ENCODE measurements at places on chromosomes 7 and 10.

- no peak for DNase-seq
Measured at GRCh38 chr10:125097409-125098070, 62.8 kb downstream of the CTBP2 start.

DNA sequence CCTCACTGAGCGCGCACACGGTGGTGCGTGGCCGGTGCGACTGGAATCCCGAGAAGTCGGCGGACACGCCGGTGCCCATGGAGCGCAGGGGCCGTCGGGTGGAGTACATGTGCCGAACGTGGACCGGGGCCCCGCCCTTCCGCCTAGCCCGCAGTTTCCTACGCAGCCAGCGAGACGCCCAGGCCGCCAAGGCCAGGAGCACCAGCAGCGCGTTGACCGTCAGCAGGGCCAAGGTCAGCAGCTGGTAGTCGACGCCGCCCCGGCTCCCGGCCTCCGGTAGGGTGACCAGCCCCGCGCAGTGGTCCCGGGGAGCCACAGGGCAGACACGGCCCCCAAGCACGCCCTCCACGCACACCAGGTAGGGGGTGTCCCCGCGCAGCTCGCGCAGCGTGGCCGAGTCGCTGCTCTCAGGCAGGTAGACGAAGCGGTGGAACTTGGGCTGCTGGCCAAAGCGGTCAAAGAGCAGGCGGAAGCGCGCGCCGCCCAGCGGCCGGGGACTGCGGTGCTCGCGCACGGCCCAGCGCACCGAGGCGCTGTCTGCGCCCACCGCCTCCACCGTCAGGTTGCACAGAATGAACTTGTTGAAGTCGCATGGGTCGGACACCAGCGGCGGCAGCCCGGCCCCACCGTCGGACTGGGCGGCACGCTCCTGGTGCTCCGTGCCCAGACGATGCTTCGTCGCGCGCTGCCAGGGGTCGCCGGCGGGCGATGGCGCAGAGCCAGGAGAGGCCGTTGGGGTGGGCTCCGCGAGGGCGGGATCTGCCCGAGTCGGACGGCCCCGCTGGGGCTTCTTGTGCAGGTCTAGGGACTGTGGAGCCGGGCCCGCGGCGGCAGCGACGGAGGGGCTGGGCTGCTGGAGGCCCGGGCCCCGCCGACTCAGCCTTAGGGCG is 2.2 kb downstream of the TRIL start:
- peak; percentile 90 for DNase-seq

- no peak for DNase-seq
Measured at GRCh38 chr10:63723741-63724140, 202.5 kb downstream of the REEP3 start.

GRCh38 chr10:90125456-90126255 is 424.3 kb downstream of the KIF20B start:
- no peak for DNase-seq

DNA sequence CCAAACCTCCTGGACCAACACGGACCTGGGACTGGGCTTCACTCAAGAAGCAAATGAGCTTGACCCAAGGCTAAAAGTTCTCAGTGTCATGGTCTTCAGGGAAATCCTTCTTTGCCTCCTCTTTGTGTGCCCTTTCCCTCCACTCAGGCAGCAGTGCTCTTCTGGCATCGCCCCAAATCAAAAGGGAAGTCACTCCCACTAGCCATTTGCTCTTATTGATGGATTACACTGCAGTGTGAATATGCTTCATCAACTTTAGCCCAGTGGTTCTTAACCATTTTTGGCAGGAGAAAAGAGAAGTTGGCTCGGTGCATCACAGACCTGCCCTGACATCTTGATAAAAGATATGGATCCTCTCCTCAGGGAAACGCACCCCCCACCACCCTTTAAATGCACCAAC is 19.2 kb upstream of the IKZF1 start:
- no peak for DNase-seq

DNA sequence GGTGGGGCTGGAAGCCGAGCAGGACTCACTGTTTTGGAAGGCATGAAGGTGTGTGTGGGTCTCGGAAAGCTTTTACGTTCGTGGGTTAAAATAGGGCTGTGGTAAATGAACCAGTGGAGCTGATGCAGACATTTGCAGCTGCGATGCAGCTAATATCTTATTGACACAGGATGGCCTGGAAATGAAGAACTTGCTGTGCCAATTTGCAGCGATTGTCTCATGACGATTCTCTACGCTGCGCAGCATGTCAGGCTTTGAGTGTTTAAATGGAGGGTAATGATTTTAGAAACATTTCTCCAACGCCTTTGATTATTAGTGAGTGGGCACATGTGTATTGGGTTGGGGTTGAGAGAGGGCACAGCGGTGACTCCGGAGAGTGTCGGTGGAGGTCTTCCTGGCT is 136.0 kb downstream of the ACTR3B start:
- DNase-seq: no peak

GRCh38 chr10:80276335-80276734 is 13.1 kb downstream of the MAT1A start:
- DNase-seq: no peak

DNA sequence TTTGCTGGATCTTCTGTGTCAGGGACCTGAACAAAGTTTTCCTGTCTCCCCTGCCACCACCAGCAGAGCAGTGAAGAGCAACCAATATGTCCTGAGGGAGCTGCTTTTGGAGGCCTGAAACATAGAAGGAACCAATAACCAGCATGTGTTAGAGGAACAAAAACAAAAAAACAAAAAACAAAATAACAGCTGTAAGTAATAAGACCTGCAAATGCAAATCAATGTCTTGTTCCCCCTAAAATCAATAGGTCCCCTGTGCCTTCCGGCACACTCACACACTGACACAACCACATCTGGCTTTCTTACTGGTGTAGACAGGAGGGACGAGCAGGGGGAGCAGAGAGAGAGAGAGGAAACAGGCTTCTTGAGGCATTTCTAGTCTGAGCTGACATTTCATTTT is 94.1 kb downstream of the NRG3 start:
- no peak for DNase-seq

DNA sequence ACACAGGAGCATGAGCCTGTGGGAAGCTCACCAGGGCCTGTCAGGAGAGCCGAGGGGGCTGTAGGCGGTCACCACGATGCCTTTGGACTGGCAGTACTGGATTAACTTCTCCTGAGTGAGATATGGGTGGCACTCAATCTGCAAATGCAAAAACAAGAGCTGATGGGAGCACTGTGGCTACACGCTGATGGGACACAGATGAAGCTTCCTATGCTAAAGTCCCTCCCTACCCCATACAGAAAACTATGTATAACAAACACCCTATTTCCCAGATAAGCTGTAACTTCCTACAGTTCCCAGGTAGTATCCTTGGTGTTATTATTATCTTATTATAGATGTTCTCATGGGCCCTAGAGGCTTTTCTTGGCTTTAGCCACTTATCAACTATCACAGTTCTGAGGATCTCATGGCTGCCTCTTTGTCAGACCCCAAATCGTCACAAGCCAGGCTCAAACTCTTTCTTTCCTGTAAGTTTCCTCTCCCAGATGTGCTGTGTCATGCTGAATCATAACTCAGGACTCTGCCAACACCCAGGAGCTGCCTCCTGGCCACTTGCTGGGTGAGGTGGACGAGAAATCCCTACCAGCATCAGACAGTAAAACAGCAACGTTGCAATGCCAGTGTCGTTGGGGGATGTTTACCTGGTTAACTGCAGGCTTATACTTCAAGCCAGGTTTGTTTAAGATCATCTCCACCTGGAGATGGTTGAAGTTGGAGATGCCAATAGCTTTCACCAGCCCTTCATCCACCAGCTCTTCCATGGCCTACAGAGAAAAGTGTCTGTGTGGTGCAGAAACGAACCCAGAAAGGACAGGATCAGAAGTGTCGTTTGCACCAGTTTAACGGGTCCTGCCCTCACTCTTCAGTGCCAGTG is 10.3 kb downstream of the AKR1B1 start:
- DNase-seq: no peak

GRCh38 chr7:99389772-99390171 is 15.2 kb downstream of the ARPC1B start:
- DNase-seq: no peak

- no peak for DNase-seq
Measured at GRCh38 chr10:117537904-117538524, 4.5 kb upstream of the EMX2 start.

GRCh38 chr7:148306759-148307158 is 283.8 kb upstream of the C7orf33 start:
- no peak for DNase-seq

DNA sequence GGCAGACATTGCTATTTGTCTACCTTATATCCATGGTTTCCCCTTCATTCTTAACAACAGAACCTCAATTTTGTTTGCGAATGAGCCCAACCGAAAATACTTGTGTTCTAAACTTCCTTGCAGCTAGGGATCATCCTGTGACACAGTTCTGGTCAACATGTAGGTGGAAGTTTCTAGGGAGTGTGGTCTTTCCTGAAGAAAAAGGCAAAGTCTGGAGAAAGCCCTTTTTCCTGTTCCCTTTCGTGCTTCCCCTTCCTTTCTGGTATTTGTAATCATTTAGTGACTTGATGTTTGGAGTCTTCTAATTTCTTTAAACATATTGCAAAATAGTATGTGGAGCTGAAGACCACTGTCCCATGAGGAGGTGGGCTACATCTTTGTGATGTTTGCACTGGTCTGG is 2.9 kb upstream of the IFRD1 start:
- no peak for DNase-seq

GRCh38 chr7:27101171-27101956 is 1.1 kb downstream of the HOXA2 start:
- DNase-seq: peak; percentile 54

GRCh38 chr10:49158404-49158803 is 24.6 kb upstream of the FAM170B start:
- DNase-seq: no peak

DNA sequence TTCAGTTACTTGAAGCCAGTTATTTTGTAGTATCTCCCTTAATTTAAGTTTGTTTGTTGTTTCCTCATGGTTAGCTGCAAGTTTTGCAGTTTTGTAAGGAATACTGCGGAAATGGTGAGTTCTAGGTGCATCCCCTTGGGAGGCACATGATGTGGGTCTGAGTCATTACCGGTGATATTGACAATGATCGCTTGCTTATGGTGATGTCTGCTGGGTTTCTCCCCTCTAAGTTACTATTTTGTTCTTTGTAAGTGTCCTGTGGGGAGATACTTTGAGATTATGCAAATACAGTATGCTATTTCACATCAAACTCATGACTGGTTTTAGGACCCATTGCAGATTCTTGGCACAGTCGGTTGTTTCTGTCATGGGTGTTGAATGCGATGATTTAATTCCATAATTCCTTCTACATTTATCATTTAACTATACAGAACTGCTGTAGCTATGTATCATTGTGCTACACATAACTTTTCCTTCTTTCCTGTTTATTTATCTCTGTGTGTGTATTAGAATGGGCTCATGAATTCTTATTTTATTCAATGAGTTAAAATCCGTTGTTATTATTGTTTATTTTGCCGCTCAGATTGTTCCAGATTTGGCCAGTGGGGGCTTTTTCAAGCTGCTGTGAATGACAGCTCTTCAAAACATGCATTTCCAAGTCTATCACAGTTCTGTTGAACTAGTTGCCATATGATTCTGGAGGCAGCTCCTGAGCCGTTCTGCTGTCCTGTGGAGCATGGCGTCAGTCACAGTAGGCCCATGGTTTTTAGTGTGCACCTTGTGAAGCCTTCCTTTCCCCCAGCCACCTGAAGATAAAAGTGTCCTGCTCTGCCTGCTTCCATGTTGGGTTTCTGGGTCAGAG is 18.4 kb downstream of the TSPAN14 start:
- DNase-seq: no peak

DNA sequence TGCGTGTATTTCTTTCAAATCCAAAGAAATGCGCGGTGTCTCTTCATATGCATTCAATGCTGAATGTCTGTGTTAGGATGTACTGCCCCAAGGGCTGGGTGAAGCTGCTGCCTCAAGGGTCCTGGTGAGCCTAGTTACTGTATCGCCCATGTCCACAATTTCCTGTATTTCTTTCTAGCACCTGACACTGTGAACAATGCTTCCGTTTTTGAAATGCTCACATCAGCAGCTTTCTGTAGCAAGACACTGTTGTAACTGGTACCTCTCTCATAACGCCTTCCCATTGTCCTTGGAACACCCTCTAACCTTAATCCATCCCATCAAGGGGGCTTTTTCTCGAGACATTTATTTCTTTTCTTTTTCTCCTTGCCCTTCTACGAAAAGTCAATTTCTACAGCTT is 25.1 kb downstream of the NRP1 start:
- DNase-seq: no peak

- peak; percentile 49 for DNase-seq
Measured at GRCh38 chr7:3246127-3246526, 54.9 kb upstream of the SDK1 start.

- no peak for DNase-seq
Measured at GRCh38 chr7:75982306-75983064, 11.9 kb downstream of the TMEM120A start.

DNA sequence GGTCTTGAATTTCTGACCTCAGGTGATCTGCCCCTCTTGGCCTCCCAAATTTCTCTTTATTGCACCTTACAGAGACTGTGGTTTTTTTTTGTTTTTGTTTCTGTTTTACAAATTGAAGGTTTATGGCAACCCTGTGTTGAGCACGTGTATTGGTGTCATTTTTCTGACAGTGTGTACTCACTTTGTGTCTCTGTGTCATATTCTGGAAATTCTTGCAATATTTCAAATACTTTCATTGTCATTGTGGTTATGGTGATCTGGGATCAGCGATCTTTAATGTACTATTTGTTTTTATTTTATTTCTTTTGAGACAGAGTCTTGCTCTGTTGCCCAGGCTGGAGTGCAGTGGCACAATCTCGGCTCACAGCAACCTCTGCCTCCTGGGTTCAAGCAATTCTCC is 89.8 kb downstream of the PRTFDC1 start:
- DNase-seq: no peak

DNA sequence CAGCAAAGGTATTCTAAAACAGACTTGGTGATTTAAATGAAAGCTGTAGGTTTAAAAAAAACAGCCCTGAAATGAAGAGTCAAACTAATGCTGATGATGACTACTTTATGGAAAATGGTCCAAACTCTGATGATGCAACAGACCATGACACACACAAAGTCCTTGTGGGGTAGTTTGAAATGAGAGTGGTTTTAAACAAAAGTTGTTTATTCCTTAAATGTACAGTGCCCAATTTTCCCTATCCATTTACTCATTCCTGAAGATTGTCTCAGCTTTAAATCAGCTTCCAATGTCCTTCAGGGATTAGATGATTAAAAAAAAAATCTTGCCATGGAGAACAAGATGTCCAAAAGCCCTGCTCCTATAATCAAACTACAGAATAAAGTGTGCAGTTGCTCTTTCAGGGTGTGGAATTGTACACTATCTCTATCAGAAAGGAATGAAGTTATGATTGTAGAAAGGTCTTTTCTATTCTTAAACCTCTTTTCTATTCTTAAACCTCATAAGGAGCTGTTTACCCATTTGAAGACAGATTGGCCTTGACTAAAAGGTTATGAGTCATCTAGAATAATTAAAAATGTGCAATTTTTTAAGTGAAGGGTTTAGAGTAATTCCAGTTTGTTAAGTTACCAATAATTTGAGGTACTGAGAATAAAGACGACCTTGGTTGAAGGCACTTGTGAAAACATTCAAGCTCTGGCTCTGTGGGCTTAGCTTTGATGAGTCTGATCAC is 70.2 kb upstream of the ITGA8 start:
- DNase-seq: no peak

GRCh38 chr7:111561904-111562732 is at the start of gene IMMP2L:
TSS of gene IMMP2L (minus strand) at chr7:111562492.
- DNase-seq: peak; percentile 91

GRCh38 chr7:135770139-135770710 is 21.6 kb upstream of the FAM180A start:
- no peak for DNase-seq

All from neural progenitor cell (in vitro differentiated cells).